ENCODE measurements at places on chromosomes 5 and 9. TPM values are rescaled to one million over a fixed set of nuclear protein-coding genes. Genes with fewer than 3 reads are reported as not detected.

The FOXD4L3 gene
- not detected for total RNA-seq

DNA sequence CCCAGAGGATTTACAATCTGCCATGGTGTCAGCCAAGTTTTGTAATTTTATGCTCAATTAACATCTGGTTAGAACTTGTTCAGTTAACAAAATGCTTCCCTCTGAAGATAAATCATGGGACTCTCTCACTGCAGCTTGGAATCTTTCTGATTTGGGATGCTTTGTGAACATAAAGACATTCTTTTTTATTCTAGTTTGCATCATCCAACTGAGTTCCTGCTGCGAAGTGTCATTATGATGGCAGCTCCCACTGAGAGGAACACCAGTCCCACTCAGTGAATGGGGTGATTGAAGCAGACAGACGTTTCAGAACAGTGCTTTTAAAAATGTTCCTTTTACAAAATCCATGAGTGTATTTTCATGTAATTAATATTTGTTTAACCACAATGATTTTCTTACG, 863.8 kb downstream of the TLE4 start:
- no peaks in the 10 kb centered on the region for H3K36me3 ChIP-seq
- H3K27ac ChIP-seq, result no peak overlapping the region
- H3K27me3 ChIP-seq, result no peaks in the 10 kb centered on the region
- H3K4me3 ChIP-seq, result no peak overlapping the region
- H3K4me1 ChIP-seq, result no peaks in the 10 kb centered on the region

- no peak overlapping the region for H3K27ac ChIP-seq
- no peak overlapping the region for H3K4me3 ChIP-seq
- no peaks in the 10 kb centered on the region for H3K27me3 ChIP-seq
- no peaks in the 10 kb centered on the region for H3K36me3 ChIP-seq
- H3K4me1 ChIP-seq, result no peaks in the 10 kb centered on the region
Measured at GRCh38 chr5:159891371-159891770, 24.9 kb upstream of the ADRA1B start.

The CAMLG gene
- total RNA-seq, result 42.0 TPM

The LCN15 gene
- total RNA-seq, result 0.61 TPM

GRCh38 chr9:123304340-123304691, 35.9 kb upstream of the STRBP start:
- no peak for DNase-seq
- no peak overlapping the region for H3K4me3 ChIP-seq
- no peak overlapping the region for H3K27ac ChIP-seq
- H3K27me3 ChIP-seq, result no peaks in the 10 kb centered on the region

Measured in H1 (cell line).